Dermis blood vessel endothelial cell (primary cell): ENCODE measurements at places on chromosomes 11 and 22.

DNA sequence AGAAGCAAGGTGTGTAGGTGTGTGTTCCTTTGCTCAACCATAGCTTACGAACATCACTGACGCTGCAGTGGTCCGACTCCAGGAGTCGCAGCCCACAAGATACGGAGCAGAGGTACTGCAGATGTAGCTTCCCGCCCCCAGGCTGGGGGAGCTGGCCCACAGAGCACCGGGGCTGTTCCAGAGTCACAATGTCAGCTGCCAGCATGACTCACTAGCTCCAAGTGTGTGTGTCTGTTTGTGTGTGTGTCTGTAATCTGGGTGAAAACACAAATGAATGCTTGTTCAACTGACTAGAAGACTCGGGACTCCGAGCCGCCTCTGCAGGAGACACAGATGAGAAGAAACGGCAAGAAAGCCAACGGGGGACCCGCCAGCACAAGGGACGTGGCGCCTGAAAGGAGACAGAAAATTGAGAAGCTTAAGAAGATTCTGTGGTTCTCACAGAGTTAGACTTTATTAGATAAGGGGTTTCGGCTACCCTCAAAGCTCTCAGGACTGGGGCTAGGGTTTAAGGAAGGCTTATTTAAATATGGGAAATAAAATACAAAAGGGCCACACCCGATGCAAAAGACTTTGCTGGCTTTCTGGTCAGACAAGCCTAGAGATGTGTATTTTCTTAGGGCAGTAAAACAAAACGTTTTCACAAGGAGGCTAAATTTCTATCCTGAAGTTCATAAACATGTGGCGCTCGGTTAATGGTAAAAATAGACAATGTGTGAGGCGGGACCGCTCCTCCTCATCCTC lies 10.7 kb downstream of the VSIG10L2 start:
- no peak for DNase-seq

- DNase-seq = no peak
These were observed 3.7 kb upstream of the SSH3 start for GRCh38 chr11:67299471-67300191.

DNA sequence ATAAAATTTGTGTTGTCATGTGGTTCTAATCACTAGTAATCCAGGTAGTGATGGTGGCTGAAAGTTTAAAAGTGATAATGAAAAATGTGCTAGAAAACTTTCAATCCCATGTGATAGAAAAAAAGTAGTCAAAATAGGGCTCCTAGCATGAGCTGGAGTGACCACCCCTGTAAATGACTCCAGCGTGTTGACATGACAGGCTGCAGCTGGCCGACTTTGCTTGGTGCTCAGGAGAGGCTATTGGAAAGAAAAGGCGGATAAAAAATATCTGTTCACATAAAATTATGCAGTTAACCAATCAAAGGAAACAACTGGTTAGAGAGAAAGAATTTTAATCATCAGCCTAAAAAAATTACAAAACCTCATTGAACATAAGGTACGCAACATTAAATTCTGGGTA lies 16.9 kb upstream of the MTCH2 start:
- no peak for DNase-seq

- DNase-seq = no peak
These were observed 4.5 kb downstream of the SLC37A4 start for GRCh38 chr11:119025978-119026766.

- no peak for DNase-seq
These were observed 34.5 kb upstream of the CYB5R3 start for GRCh38 chr22:42683578-42684283.
